ENCODE measurements at places on chromosomes 6 and 20.

DNA sequence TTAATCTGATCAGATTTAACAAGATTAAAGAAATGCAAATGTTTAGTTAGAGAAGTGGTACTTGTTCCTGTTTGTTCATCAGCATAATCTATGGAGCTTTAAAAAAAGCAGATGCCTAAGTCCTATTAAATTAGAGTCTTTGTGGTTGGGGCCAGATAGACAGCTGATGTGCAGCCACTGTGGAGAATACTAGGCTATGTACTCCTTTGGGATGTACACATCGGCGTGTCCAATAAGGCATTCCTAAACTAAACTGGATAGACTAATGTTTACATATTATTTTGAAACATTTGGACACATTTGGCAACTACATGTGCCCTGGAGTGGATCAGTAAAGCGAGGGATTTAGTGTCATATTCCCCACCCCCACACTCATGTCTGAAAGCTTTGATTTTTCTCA, 459.5 kb downstream of the LMBRD1 start:
- DNase-seq = no peak

- no peak for DNase-seq
These were observed 52.2 kb upstream of the FNDC1 start for GRCh38 chr6:159117046-159117445.

DNA sequence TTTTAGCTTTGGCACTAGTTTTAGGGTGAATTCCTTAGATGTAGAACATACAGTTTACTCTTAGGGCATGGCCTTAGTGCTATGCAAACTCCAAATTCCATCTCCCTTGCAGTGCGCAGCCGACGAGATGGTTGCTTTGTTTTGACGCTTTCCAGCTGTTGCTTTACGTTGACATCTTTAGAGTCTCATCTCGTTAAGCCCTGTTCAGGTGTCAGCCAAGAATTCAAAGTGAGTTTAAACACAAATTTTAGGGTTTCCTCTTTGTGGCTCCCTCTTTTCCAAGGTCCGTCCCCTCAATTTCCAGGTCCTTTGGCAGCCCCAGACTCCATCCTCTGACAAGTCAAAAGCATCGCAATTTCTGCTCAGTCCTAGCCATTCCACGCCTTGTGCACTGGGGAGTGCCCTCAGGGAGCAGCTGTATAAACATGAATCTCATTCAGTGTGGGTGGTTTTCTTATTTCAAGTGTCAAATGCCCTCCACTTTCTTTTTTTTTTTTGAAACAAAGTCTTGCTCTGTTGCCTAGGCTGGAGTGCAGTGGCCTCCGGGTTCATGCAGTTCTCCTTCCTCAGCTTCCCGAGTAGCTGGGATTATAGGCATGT, 14.1 kb upstream of the MAK start:
- DNase-seq = no peak

GRCh38 chr20:41204304-41205265, 67.2 kb downstream of the PLCG1 start:
- DNase-seq = no peak
